ENCODE measurements at places on chromosomes 1 and 21.

DNA sequence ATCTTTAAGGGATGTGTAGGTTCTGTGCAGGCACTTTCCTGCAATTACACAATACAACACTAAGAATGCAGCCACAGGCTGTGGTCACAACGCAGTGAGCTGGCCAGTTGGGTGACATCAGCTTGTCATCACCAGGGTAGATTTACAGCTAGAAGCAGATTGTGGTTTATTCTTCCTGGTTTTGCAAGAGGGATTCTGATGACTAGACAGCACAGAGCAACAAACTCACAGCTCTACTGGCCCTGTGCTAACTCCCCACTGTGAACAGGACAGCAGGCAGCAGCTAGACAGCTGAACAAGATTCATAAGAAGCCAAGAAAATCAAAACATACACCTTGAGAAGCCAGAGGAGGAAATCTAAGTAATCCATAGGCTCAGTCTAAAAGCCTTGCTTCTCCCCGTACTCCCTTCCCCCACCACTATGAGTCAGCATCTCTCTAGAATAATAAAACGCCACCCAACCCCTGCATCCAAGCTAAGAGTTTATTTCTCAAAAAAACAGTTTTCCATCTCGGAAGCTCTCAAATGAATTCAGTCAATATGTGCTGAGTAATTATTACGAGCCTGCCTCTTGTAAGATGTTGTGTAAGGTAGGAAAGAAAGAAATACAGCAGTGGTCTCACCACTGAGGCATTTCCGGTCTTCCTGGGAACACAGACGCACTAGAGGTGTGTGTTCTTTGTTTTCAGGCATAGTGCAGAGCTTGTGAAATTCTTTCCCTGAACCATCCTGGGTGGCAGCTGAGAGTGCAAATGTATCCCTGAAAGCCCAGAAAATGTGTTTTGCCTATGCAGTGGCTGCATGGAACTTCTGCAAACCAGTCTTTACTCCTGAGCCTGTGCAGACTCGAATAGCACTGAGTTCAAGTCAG is 162.8 kb downstream of the NTPCR start:
- DNase-seq, result no peak

DNA sequence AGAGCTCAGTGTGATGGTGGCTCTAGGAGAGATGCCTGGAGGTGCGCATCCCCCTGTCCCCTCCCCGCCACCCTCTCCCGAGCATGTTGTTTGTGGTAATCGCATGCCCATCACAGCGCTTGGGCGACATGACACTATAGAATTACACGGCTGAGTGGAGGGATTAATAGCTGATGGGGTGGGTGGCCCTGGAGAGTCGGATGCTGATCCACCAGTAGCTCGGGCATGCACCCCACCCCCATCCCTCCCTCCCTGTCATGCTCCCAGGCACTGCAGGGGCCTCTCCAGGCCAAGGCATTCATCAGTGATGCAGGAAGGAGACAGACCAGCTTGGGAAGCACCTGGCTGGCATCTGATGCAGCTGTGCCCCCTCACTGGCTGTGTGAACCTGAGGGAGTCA is 159.0 kb upstream of the IGSF21 start:
- DNase-seq, result peak; percentile 4

GRCh38 chr1:156421062-156421938 is 52.3 kb downstream of the RHBG start:
- DNase-seq, result peak; percentile 87

DNA sequence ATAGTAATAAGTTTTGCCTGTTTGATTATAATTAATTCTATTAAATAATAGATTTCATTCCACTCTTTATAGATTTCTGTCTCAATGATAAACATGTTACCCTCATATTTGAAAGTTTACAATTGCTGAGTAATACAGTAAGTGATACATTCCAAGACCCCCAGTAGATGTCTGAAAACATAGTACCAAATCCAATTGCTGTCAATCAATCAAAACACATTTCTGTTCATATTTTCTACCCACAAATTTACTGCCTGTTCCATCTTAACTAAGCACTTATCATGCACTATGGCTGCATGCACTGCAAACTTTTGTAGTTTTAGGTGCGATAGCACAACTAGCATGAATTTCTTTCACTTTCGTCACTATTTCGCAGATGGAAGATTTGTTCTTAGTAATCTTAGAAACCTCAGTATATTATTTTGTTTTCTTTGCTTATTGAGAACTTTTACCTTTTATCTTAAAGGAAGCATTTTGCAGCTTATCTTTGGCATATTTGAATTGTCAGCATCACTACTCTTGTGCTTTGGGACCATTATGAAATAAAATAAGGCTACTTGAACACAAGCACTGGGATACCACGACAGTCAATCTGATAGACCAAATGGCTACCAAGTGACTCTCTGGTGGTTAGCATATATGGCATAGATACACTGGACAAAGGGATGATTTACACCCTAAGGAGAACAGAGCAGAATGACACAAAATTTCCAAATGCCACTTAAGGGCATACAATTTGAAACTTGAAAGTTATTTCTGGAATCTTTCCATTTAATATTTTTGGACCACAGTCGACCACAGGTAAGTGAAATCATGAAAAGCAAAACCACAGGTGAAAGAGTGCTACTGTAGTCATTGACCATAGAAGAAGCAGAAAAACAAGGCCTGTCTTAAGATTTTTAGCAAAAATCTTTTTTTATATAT is 67.6 kb downstream of the RGS13 start:
- DNase-seq, result no peak

DNA sequence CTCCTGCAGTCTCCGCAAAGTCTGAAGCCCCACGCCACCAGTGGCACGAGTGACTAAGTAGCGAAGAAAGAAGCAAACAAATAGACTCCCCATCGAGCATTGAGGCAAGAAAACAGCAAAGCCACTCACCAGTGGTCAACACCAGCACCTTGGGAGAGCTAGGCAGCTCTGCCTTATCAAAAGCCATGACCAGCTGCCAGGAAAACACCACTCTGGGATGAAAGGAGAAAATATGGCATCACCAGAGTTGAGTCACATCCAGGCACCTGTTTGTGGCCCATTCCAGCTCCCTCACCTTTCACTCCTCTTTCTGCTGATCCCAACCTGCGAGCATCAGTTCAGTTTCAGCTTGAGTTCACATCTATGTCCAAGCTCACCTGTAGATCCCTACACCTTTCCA is 17.2 kb downstream of the PDZK1 start:
- DNase-seq, result peak; percentile 12

DNA sequence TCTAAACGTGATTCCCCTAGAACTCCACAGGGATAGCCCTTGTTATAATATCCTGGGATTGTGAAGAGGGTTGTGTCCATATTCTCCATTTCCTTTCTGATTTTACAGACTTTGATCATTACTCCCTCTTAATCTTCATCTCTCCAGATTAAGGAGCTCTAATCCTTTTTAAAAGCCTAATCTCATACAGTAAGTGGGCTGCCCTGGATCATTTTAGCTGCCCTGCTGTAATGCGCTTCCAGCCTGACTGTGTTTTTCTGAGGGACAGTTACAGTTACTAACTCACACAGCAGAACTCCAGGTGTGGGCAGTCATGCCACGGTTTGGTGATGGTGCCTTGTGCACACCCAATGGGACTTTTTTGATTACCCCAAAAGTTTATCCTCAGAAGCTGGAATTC is 33.5 kb downstream of the PROX1 start:
- DNase-seq, result peak; percentile 42
